Small intestine (tissue), 16 donors: ENCODE measurements at places on chromosomes 13 and 19. TPM values are rescaled to one million over a fixed set of nuclear protein-coding genes. Genes with fewer than 3 reads are reported as not detected.

KLK4 gene
- not detected for polyA plus RNA-seq

ZMYM5 gene
- 19.7 TPM for polyA plus RNA-seq

GPR4 gene
- 3.8 TPM for polyA plus RNA-seq

RFPL4AL1 gene
- not detected for polyA plus RNA-seq

PRX gene
- polyA plus RNA-seq, result 0.45 TPM

PALM3 gene
- 28.2 TPM for polyA plus RNA-seq

TRIP10 gene
- 99.6 TPM for polyA plus RNA-seq

ZNF175 gene
- 1.6 TPM for polyA plus RNA-seq

ZNF681 gene
- not detected for polyA plus RNA-seq
